Fibroblast of gingiva (primary cell): ENCODE measurements at places on chromosomes 6 and 20.
A peak's percentile ranks its signal among the peaks of the same experiment; 100 is the strongest.

GRCh38 chr6:9458424-9458823, 956.5 kb downstream of the TFAP2A start:
- DNase-seq: no peak

GRCh38 chr6:7271205-7271534, 41.8 kb downstream of the SSR1 start:
- no peak for DNase-seq

DNA sequence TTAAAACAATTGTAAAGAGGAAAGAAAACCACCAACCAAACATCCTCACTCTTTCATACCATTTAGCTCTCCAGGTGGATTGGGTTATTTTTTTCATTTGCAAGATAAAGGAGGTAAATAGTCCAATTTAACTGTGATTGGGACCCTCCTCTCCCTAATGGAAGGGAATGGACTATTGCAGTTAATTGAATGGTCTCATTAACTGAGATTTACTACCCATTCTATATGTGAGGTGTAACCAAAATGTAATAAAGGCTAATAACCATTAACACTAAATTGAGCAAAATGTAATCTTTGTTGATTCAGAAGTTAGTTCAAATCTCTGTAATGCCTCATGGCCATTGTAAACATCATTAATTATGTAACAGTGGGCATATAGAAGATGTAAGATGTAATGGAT, 105.0 kb downstream of the KLHL32 start:
- no peak for DNase-seq

DNA sequence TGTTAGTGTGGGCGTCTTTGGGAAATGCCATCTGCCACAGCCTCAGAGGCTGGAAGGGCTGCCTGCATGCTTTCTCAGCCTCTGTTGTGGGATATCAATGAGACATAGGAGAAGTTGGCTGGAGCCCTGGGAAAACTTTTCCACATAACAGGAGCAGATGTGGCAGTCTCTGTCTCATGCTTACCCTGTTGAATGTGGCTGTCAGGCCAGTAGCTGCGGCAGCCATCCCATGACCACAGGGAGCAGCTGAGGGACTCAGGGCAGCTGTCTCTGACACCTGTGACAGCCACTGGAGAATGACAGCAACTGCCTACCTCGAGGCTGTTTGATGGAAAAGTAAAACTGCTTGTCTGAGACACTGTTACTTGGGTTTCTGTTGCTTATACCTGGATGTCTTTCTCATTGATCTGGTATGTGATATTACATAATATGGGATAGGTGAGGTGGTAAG, 64.4 kb downstream of the TULP4 start:
- DNase-seq: peak; percentile 37

DNA sequence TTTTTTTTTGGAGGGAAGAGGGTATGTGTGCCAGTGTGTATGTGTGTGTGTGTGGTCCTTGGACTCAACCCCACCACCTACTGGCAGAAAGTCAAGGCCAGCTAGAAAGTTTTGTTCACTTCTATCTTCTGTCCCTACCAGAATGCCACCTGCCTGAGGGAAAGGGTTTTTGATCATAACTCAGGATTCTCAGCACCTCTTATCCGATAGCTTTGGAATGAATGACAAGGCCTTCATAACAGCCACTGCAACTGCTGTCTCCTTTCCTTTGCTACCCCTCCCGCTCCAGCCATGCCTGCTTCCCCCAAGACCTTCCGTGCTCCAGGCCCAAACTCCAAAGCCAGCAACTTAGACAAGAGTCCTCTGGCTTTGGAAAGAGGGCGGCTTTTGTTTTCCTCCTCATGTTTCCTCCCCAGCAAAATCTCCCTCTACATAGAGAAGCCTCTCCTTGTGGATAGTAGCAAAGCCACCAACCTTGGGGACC, 18.7 kb downstream of the BTN3A1 start:
- peak; percentile 6 for DNase-seq

GRCh38 chr6:146896960-146897701, 298.4 kb downstream of the ADGB start:
- DNase-seq: no peak

- no peak for DNase-seq
Observed at GRCh38 chr20:58472273-58473018, 42.8 kb downstream of the APCDD1L start.

DNA sequence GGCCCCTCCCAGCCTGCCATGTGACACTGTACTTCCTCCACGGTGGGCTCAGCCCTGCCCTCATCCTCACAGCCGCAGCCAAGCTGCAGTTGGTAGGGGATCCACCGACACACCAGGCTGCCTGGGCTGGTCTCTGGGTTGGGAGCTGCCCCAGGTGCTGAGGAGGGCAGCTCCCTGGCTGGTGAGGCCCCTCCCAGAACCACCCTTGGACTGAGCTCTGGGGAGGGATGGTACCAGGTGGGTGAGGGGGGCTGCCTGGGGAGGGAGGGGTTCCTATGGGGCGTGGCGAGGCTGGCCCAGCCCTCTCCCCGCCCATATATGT, 185 bp upstream of the TNFRSF6B start:
- peak; percentile 25 for DNase-seq

GRCh38 chr20:62989201-62989601, 17.6 kb downstream of the BHLHE23 start:
- DNase-seq: no peak

DNA sequence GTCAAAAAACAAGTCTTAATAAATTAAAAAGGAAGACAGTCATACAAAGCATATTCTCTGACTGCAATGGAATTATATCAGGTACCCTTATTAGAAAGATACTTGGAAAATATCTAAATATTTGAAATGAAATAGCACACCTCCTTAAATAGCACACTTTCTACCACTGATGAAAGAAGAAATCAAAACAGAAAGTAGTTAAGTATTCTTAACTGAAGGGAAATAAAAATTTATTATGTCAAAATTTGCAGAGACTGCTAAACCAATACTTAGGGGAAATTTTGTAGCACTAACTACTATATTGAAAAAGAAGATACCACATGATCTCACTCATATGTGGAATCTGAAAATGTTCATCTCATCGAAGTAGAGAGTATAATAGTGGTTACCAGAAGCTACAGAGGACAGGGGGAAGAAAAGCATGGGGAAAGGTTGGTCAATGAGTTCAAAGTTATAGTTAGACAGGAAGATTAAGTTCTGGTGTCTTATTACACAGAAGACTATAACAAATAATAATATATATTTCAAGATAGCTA, 112.2 kb downstream of the ASCC3 start:
- no peak for DNase-seq
